Left lung (tissue), 14 donors: ENCODE measurements at places on chromosomes 11 and 22.

- DNase-seq = no peak
These were observed 117.3 kb downstream of the RASSF10 start for GRCh38 chr11:13126430-13126829.

- no peak for DNase-seq
These were observed 15.9 kb downstream of the MCAT start for GRCh38 chr22:43127166-43127908.

DNA sequence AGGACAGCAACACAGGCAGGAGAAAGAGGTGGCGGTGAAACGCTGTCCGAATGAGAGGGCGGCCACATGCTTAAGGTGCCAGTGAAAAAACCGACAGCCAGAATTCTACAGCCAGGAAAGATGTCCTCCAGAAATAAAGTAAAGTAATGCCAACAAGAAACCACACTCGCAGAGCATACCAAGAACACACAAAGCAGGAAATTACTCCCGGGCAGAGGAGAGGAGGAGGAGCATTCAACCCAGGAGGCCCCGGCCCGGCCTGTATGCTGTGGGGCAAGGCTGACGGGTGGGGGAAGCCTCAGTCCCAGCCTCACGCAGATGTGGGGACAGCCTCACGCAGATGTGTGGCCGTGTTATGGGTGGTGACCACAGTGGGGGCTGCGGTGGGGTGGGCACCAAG is 28.0 kb downstream of the CHID1 start:
- no peak for DNase-seq

- DNase-seq = no peak
These were observed 98.8 kb downstream of the GGTLC2 start for GRCh38 chr22:22743128-22743760.

- no peak for DNase-seq
These were observed 17.7 kb downstream of the TNKS1BP1 start for GRCh38 chr11:57306940-57307565.

- no peak for DNase-seq
These were observed 121.9 kb upstream of the NECTIN1 start for GRCh38 chr11:119850822-119851409.

DNA sequence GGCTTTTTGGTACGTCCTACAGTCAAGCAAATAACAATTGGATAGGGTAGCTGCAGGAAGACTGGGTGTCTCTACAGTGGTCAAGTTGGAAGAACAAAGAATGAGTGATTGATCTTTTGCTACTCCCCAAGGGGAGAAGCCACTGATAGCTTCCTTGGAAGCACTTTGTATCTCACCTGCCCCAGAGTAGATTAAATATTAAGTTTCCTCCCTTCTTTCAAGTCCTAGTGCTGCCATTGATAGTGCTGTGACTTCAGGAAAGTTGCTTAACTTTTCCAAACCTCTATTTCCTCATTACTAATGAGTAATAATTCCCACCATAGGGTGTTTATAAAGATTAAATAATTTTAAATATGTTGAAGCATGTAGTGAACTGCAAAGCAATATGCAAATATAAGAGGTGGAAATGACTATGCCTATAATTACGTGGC is 35.6 kb upstream of the EHF start:
- DNase-seq = no peak

DNA sequence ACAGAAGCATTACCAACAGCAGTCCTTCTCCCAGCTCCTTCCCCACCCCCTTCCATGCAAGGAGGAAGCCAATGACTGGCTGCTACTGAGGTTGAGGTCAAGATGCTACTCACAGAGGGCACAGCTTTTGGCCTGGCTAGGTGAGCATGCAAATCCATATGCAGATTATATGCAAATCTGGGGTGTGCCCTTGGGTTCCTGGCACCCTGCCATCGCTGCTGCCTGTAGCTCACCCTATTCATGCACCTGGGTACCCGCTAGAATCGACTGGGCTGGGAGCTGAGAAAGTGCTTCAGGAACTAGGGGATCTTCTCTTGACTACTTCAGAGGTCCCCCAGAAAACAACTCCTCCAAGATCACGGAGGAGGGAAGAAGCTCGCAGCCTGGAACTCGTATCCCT is 4.0 kb downstream of the DSCAML1 start:
- DNase-seq = no peak

DNA sequence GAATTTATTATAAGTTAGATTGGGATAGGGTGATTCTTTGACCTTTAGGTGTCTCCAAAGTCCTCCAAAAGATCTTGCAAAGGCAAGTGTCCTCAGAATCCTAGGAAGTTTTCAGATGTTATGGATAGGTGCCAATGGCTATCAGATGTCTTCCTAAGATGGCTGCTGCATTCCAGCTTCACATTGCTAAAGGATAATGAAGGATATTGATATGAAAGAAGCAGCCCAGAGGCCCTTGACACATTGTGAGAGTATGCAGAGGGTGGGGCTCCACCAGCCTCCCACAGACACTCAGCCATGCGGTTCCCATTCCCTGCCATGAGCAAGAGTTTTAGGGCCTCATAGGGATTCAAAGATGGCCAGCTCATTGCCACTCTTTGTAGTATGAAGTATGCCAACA is 22.3 kb upstream of the GLYATL2 start:
- no peak for DNase-seq

GRCh38 chr11:128865490-128865889 is 1.6 kb downstream of the KCNJ1 start:
- no peak for DNase-seq

DNA sequence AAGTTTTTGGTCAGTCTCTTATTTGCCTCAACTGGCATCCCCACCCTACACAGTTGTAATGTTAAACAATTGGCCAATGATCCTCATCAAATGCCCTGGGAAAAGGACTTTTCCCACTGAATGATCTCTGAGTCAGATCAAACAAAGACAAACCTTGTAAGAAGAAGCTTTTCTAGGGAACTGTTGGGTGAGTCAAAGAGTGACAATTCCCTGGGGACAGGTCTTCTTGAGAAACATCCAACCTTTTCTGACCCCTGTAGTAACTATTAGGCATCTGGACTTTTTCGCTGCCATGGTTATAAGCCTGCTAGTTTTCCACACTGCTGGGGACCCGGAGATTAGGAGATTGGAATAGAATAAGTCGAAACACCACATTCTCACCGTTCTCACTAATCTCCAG is 789.8 kb upstream of the API5 start:
- no peak for DNase-seq
